ENCODE measurements at places on chromosomes 12 and 14.
A peak's percentile ranks its signal among the peaks of the same experiment; 100 is the strongest.

- DNase-seq: no peak
Observed at GRCh38 chr14:85587151-85587711, 57.3 kb downstream of the FLRT2 start.

DNA sequence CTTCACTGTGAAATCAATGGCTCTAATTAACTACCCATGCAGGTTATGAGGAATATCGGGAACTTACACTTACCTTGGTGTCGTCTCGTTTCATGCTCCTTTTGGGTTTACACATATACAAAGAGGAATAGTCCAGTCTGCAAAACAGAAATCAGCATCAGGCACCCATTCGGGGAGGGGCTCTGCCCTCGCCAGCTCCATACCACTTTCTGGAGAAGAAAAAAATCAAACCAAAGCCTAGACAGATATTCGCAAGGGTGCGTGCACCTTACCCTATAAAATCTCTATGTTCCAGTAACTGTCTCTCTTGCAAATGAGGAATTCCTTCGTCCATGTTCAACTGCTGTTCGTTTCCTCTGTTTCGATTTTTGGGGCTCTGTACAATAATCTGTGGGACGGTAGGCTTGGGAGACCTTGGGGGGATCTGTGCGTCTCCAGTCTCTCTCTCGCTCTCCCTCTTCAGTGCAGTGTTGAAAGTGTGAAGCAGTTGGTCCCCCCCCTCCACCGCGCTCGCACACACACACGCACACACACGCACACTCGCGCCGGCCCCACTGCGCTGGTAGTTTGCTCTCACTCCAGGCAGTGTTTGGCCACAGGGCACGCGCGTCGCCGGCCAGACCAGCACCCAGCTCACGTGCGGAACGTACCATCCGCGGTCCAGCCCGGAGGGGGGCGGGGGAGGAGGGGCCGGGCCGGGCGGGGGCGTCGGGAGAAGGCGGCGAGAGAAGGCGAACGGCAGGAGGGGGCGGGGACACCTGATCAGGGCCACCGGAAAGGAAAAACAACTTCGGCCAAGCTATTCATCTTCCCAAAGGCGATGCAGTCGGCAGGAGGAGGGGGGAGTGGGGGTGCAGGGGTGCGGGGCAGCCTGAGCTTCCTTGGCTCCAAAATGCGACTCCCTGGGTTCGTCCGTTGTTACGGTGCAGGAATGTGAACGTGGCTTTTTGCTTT lies at the start of gene BHLHE41:
Gene BHLHE41 (minus strand): TSS at position 592 of the 954 bp plus-strand sequence. CDS start 258 bp downstream, at position 334.
- peak; percentile 74 for DNase-seq

DNA sequence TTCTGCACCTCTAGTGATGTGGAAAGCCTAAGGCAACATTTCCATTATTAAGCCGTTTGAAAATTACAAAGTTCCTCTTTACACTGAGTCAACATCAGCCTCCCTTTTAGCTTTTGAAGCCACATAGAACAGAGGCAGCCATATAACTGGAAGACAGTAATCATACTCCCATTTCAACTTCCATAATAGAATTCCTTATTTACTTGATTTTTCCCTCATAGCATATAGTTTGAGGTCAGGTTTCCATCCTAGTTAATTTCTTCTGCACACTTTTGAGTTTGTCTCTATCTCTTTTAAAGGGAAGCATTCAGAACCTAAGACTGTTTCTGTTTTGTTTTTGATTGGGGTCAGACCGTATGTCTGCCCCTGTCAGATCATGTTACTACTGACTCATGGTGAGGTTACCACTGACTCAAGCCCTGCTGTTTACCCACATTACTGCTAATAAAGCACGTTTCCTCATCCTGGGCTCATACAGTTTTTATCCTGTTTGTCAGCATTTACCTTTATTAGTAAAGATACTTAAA lies 161.0 kb downstream of the SLC38A4 start:
- DNase-seq: no peak

DNA sequence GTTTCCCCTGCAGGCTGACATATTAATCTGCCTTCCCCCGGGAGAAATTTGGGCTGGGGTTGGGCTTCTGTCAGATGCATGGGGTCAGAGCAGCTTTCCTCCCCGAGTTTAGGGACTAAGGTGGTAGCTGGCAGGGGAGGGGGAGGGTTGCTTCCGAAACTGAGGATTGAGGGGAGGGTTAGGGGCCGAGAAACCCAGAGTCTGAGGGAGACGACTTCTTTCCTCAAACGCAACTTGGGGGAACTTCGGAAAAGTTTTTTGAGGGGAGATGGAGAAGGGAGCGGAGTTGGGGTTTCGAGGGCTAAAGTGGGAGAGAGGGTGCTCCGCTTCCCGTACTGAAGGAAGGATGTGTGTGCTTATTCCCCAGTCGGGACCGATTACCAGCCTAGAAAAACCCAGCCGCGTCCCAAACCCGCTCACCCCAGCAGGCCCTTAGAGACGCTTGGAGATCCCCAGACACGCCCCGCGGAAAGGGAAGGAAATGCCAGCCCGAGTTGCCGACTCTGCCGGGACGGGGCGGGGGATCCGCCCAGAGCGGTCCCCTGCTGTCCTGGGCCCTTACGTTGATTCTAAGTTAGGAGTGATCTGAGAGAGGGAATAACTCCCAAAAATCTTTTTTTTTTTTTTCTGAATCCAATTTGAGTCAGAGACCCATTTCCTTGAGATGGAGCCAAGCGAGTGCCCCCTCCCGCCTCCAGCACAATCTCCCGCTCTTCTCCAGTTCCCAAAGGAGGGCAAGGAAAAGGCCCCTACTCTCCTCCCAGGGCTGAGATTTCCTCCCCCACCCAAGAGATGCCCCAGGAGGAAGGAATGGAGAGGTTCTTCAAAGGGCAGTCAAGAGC lies 61.9 kb downstream of the SMUG1 start:
- DNase-seq: no peak

DNA sequence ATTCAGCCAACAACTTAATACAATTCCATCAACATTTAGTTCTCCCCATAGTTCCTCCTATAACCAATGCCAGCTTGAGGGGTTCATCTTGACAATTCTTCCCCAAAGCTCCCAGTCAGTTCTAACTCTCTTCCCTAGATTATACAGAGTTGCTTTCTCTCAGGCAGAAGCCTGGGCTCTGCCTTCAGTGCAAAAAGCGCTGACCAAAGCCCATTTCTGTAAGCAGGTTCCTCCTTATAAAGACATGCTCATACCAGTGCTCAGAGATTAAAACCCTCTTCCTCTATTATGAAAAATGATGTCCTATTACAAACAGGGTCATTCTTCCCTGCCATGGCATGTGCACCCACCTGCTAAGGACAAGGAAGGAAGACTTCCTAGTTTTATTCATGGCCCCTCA lies 16.2 kb downstream of the SPIC start:
- DNase-seq: no peak

DNA sequence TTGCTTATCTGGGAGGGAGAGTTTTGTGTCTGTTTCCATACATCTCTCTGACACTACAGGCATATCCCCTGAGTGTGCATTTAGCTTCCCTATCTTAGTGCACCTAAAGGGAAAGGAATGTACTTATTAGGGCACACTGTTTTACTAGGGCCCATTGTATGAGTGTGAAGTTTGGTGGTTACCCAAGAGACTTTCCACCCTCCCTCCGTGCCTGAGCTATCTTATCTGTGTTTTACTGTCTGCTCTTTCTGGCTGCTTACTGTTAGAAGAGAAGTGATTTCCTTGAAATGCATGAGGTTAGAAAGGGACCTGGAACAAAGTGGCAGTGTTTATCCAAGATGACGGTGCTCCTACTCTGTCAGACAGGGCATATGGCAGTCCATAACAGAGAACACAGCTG lies 8.5 kb upstream of the SVOP start:
- DNase-seq: no peak

DNA sequence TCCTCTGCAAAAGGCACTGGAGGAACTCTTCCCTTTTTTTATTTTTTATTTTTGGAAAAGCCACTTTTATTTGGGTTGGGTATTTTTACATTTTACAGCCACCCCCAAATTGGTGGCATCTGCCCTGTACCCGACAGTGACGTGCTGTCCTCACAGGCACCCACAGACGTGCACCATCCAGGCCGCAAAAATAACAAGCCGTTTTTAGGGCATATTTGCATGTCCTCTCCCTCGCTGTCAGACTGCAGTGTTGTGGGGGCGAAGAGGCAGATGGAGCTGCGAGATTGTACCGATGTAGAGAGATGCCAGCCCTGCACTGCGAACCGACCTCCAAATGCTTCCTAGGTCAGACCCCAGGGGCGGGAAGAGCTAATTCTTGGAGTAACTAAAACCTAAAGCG lies 12.2 kb downstream of the JDP2 start:
- peak; percentile 74 for DNase-seq

DNA sequence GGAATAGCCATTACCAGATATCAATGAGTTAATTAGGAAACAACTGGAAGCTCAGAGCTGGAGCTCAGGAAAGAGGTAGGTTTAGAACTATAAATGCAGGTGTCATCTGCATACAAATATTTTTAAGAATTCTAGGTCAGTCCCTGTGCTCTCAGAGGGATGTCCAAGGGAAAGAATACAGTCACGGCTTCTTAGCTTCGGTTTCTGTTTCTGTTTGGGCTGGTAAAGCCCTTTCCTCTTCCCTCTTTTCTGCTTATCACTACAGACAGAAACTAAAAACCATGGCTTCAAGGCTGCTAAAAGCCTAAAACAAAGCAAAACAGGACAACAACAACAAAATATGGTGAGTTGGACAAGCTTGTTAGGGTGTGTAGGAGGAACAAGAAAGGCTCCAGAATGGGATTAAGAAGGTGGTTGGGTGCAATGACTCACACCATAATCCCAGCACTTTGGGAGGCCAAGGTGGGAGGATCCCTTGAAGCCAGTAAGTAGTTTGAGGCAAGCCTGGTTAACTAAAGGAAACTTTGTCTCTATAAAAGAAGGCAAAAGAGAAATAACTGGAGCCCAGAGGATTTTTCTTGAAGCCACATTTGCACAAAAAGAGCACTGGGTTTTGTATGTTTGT lies 113.0 kb downstream of the SEC23A start:
- DNase-seq: no peak

GRCh38 chr12:7114851-7115250 lies 5.8 kb upstream of the C1RL start:
- DNase-seq: no peak

- DNase-seq: no peak
Observed at GRCh38 chr14:72523424-72524294, 370.2 kb downstream of the DPF3 start.

DNA sequence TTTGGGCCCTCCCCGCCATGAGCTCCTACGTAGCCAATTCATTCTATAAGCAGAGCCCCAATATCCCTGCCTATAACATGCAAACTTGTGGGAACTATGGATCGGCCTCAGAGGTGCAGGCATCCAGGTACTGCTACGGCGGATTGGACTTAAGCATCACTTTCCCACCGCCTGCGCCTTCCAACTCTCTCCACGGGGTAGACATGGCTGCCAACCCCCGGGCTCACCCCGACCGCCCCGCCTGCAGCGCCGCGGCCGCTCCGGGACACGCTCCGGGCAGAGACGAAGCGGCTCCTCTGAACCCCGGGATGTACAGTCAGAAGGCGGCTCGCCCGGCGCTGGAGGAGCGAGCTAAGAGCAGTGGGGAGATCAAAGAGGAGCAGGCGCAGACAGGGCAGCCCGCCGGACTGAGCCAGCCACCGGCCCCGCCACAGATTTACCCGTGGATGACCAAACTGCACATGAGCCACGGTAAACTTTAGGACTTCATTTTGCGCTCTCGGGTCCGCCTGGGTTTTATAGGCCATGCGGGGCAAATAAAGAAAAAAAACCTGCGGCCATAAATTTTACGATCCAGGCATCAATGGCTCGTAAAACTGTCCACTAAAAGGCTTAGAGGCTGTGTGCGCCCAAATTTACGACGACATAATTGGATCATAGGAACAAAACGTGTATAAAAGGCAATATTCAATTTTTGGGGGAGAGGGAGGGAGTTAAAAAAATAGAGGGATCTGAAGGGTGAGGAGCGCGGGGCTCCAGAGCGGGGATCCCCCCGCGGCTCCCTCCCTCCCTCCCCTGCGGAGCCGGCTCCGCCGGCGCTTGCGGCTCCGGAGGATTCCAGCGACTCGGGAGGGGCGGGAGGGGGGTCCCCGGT lies 493 bp downstream of the HOXC5 start:
- DNase-seq: no peak

DNA sequence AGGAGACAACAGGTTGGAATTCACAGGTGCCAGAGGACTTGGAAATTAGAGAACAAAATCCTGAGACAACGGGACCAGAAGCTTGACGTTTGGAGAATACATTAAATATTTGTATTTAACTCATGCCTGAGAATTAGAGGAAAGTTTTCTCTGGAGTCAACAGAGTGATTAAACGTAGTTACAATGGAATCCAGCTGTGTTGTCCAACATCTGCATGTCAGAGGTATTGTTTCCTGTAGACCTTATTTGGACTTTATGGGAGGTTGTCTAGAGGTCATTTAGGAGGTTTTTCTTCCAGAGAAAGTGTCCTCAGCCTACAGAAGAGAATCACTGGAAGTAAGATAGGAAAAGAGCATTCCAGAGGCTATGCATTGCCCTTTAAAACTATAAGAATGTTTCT lies 45.1 kb upstream of the RERGL start:
- DNase-seq: no peak

- DNase-seq: no peak
Observed at GRCh38 chr14:21379338-21379737, 4.5 kb downstream of the SUPT16H start.

GRCh38 chr14:55846826-55847446 lies 266.9 kb downstream of the KTN1 start:
- DNase-seq: peak; percentile 57

GRCh38 chr12:27101290-27101689 lies 18.9 kb upstream of the C12orf71 start:
- no peak for DNase-seq

DNA sequence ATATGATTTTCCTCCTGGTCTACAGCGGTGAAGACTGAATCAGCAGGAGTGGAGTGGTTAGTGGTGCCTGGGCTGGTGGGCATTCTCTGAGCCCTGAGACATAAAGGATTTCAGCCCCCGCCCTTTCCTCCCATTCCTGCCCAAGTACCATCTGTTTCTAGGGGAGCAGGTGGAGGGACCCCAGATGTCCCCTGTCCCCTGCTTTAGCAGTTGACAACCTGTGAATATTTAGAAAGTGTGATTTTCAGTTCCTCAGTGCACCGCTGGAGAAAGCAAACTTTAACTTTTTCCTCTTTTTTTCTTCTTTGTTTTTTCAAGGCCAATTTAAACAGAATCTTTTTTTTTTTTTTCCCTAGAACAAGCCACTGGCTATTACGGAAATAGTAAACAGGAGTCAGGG lies 163.8 kb upstream of the MYL2 start:
- no peak for DNase-seq

- DNase-seq: no peak
Observed at GRCh38 chr12:21239866-21240265, 94.9 kb downstream of the SLCO1A2 start.

DNA sequence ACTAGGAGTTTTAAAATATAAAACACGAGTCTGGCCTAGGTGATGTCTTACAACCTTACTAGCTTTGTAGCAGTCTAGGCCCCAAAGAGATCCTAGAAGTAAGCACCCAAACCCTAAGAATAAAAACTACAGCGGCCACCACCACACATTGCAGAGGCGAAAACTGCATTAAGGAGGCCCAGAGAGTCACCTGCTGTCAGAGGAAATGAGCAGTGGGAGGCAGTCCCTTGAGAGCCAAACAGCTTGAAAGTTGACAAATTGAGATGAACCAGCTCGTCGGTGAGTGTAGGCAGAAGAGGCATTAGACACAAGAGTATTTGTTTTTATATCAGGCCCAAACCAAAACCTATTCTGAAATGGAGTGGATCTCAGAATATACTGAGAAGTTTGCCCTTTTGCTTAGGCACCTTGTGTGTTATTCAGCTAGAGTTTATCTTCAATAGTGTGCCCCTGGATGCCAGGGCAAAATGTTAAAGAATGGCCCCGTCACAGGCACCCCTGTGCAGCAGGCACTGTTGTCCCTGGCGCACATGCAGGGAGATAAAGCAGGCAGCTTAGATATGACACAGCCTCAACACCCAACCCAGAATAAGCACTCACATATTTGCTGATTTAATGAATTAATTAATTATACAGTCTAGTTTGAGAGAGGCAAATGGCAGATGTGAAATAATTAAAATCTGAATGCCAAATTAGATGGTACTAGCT lies 56.7 kb downstream of the TTC7B start:
- DNase-seq: peak; percentile 38
